ENCODE measurements at places on chromosomes 11 and 22.

- no peak for DNase-seq
These were observed 40.2 kb downstream of the RRM1 start for GRCh38 chr11:4134806-4135205.

DNA sequence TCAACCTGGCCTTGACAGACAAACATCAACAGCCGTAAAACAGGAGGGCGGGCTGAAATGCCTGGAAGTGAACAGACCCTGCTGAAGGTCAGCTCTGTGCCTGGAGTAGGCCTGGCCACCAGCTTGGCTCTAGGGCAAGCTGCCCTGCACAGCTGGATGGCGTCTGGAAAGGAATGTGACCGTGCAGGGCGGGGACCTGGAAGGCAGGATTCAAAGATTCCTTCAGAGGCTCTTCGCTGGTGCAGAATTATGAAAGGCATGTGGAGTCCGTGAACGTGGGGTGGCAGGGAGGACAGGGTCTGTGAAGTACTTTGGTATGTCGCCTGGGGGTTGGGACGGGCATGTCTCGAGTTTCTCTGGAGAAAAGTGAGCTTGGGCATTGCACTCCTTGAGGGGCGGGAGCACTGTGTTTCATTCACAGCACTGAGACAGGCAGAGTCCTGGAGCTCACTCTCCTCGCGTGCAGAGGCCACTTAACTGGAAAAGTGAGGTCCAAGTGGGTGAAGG, 1.5 kb downstream of the EHD1 start:
- no peak for DNase-seq

- peak; percentile 61 for DNase-seq
These were observed 10.5 kb downstream of the AASDHPPT start for GRCh38 chr11:106087815-106088435.

DNA sequence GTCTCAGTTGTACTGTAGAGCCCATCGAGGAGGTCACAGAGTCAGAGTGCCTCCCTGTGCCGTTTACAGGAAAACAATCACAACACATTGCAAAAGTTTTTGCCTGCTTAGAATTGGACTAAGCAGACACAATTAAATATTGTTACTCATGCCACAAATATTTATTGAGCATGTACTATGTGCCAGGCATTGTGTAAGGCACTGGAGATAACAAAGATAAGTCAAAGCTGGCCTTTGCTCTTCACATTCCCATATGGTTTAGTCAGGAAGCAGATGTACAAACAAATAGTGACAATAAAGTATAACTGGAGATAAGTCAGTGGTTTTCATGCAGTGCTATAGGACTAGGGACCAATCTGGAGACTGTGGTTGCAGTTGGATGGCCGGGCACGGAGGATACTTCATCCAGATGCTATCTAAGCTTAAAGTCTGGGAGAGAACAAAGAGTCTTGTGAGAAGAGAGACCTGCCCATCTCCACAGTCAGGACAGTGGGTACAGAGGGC, 550.7 kb downstream of the INSC start:
- DNase-seq, result no peak

DNA sequence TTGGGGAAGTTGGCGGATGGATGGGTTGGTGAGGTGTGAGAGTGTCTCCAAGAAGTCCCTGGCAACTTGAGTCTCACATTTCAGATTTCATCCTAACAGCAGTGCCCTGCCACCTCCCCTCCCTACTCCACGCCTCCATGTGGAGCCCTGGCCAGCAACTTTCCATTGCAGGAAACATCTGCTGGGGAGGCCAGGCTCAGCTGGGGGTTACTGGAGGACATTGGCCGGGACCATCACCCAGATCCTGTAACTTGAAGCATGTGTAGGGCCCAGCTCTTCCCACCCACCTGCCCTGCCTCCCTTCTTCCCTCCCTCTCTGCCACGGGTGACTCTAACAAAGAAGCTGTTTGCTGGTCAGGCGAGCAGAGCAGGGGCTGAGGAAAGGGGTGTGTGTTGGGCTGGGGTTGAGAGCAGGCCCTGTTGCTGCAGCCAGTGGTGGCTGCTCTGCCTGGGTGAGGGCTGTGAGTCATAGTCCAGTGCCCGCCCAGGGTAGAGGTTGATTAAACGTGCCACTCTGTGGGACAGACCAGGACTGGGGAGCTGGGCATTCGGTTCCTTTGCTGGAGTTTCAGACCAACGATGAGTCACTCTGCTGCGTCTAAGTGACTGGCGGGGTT, 64.0 kb downstream of the SCN3B start:
- DNase-seq, result no peak

GRCh38 chr11:5224538-5225479, 2.1 kb downstream of the HBB start:
- no peak for DNase-seq

DNA sequence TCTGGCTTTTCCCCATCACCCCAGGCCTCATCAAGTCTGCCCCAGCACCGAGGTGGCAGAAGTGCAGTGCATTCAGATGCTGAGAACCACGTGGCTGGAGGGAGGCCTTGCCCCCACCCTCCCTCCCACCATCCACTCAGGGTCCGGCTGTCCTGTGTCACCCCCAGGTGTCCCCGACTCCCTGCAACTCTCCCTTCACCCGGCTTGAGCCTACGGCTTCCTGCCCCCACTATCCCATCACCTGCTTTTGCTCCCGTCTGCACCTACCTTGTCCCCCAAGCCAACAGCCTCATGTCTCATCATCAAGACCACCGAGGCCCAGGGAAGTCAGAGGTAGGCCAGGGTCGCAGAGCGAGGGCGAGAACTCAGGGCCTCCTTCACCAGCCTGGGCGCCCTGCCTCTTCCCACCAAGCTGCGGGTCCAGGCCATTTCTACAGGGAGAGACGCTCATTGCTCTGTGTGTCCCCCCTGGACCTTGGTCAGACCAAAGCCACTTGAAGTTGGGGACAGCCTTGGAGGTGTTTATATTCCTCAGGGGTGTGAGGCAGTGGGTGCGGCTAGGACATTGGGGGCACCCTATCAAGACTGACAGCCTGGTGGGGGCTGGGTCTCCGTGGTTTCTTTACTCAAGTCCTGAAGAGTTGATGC, 66.2 kb upstream of the CCND1 start:
- DNase-seq, result no peak

DNA sequence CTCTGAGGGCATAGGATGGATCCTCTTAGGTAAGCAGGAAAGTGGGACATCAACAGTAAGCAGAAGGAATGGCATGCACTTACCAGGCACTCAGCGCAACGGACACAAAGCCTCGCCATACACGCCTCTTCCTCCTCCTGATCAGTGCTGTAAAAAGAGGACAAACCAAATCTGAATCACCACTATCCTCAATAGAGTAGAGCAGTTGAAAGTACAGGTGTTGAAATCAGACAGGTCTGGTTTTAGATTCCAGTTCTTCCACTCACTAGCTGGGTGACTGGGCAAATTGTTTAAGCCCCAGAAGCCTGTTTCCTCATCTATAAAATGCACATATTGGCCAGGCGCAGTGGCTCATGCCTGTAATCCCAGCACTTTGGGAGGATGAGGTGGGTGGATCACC, 8.6 kb upstream of the JAML start:
- no peak for DNase-seq

- DNase-seq, result no peak
These were observed 1299.0 kb downstream of the LRRC4C start for GRCh38 chr11:40160418-40160817.

- peak; percentile 80 for DNase-seq
These were observed 72.6 kb downstream of the HIPK3 start for GRCh38 chr11:33329705-33330329.

- no peak for DNase-seq
These were observed 5.2 kb downstream of the TRIM29 start for GRCh38 chr11:120132645-120133185.

GRCh38 chr11:113888848-113889247, 13.5 kb upstream of the USP28 start:
- no peak for DNase-seq

GRCh38 chr11:10414181-10414580, 40.9 kb upstream of the AMPD3 start:
- DNase-seq, result no peak

- DNase-seq, result no peak
These were observed at the start of gene SCARF2 for GRCh38 chr22:20437613-20438426. Gene SCARF2, minus strand, starts transcription at chr22:20437825. Its CDS starts 71 bp downstream, at chr22:20437754.

DNA sequence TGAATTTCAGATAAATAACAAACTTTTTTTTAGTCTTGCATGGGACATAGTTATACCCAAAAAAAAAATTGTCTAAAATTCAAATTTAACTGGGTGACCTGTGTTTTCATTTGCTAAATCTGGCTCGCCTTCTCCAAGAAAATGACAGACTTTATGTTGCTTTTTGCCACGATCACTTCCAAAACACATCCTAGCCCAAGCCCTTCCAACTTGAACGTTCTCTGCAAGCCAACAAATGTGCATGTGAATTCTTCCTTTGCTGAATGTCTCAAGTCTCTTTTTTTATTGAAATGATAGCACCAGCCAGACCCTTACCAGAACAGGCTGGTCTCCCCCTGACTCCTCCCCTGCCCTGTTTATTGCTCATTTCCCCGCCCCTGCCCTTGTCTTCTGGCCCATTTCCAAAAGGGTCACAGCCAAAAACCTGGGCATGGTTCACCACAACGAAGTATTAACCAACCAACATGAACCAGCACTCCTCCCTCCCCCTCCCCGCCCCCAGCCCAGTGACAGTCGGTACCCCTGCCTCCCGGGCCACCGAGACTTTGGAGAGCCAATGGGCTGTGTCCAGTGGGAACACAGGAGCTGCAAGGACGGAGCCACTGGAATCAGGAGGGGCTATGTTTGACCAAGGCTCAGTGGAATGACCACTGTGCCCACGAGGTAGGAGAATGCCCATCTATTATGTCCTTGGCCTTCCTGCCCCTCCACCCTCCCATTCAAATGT, 63.2 kb downstream of the BTG4 start:
- DNase-seq, result no peak

DNA sequence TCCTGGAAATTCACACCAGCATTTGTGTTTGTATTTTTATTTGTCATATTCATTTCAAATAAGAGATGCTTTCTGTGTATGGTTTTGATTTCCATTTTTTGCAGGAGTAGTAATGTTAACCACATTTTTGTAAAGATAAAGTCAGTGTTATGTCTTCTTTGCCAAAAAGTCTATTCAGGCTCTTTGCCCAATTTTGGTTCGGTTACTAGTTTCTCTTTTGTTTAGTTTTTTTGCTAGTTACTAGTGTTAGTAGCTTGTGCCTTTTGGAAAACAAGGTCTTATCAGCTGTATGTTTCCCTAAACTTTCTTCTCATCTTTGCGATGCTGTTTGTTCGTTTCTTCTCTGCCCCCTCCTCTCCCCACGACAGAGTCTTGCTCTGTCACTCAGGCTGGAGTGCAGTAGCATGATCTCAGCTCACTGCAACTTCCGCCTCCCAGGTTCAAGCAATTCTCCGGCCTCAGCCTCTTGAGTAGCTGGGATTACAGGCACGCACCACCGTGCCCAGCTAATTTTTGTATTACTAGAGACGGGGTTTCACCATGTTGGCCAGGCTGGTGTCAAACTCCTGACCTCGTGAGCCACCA, 112.3 kb upstream of the GRK3 start:
- no peak for DNase-seq

GRCh38 chr11:61713906-61714305, 33.7 kb downstream of the DAGLA start:
- no peak for DNase-seq

- DNase-seq, result no peak
These were observed 1.1 kb downstream of the SEC14L2 start for GRCh38 chr22:30397656-30398635.

DNA sequence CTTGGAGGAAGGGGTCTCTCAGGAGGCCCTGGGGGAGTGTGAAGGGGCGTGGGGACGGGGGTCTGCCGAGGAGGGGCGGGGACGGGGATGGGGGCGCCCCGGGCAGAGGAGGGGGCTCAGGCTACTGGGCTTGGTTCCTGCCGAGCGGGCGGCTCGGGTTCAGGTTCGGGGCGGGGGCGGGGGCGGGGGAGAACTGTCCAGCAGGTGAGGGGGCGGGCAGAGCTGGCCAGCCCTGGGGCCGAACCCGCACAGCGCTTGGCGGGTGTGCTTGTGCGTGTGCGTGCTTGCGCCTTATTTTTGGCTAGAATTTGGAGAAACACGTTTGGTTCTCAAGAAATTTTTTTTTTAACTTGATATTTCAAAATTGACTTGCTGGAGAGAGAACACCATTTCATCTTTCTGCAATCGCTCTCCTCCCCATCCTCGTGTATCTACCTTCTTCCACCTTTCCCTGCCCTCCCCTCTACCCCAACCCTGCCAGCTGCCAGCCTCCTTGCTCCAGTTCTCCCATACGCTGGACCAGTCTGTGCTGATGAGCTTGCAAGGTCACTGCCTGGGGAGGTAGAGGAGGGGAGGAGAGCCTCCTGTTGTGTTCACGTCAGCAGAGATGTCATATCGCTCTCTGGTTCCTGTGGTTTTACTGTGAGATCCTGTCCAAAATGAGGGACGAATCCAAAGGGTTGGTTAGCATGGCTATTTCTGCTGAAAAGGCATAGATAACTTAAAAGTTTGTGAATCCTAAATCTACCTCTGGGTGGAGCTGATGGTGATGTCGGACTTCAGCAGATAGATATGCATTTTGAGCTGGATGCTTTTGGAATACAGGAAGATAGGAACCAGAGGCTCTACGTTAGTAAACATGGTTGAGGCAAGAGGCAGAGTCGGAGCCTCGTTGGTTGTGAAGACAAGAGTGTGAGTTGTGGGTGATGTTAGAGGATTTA, 668 bp downstream of the MADD start:
- peak; percentile 41 for DNase-seq

DNA sequence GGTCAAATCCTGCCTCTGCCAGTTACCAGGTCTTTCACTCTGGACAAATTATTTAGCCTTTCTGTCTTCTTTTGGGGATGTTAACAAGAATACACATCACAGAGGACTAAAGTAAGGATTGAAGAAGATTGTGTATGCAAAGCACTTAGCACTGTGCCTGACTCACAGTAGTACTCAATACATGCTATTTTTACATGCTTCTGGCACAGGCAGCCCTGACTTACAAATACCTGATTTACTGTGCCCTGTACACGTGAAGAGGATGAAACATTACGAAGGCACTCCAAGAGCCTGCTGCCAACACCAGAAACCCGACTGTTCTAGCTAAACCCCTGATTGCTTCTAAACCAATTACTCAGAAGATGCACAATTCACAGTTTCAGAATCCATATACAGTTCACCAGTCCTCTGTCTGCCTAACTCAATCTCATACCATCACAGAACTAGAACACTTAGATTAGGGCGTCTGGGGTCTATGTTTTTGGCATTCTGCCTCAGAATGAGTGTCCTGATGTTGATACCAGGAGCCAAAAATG, 300.9 kb upstream of the DDI1 start:
- no peak for DNase-seq

DNA sequence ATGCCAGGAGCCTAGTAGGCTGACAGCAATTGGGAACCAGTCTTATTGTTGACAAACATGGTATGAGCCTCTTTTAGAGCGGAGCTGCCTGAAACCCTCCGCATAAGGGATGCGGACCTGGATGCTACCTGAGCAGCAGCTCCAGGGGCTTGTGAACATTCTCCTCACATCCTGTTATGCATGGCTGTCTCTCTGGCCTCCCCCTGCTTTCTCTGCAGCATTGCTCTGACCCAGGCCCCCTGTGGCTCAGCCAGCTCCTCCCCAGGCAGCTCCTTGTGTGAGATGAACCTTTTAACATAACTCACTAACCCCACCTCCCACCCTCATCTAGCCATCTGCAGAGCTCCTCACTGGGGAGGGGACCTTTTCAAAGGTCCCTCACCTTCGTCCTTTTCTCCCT, 6.0 kb downstream of the BMAL1 start:
- DNase-seq, result no peak

GRCh38 chr11:114157476-114158050, 98.1 kb downstream of the ZBTB16 start:
- DNase-seq, result no peak

Measured in GM12865 (cell line).